ENCODE measurements at places on chromosomes 4 and X.

DNA sequence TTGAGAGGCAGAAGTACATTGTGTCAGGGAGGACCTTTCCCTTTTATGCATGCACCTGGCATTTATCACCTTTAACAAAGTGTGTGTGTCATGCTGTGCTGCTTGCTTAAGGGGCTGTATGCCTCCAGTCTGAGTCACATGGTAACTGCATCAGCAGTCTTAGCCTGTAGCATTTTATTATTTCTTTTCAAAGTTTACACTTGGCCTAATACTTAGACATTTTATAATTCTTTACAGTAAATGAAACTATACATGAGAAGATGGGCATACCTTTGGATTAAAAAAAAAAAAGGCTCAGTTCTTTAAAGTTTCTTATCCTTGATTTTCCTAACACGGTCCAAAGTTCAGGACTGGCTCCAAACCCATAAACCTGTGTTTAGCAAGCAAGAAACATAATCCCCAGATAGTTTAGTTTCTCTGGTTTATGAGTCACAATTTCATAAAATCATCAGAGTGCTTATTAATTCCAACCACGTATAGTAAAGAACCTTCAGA is 14.6 kb downstream of the NPNT start:
- DNase-seq = no peak

DNA sequence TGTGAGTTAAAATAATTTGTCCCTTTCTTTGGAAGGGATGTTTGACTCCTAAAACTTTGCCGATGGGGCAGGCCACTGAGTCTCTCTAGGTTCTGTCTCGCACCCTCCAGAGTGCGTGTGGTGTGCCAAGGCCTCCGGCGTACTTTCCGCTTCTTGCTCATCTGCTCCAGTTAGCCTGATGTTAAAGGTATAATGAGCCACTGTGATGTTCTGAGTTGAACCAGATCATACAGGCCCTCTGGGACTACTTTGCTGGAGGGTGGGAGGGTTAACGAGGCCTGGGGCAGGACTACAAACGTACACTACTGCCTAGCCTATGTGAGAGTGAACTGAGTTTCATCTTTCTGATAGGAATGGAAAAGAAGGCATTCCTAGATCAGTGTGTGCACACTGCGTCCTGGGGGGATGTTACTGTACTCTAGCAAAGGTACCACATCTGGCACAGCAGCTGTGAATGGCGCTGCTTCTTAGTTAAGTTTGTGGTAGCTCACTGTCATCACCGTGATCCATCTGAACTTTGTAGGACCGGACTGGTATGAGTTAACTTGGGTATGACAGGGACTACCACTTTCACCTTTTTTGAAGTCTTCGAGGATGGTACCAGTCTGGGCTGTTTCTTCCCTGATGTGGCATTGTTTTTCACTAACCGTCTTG is 60.2 kb downstream of the RGS12 start:
- DNase-seq = no peak

DNA sequence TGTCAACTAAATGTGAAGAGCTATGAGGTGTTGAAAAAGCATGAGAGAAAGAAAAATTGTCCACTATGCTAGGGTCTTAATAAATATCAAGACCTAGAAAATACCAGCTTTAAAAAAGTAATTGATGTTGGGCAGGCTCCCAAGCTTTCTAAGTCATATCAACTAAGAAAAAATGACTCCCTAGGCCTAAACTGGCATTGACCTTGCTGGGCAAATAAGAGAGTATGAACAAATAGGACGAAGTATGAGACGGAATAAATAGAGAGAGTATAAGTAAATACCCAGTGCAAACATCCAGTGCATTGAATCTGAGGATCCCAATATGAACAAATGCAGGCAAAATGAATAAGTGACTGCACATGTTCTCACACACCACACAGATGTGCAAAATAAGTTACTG is 3.2 kb downstream of the KDR start:
- DNase-seq = no peak

DNA sequence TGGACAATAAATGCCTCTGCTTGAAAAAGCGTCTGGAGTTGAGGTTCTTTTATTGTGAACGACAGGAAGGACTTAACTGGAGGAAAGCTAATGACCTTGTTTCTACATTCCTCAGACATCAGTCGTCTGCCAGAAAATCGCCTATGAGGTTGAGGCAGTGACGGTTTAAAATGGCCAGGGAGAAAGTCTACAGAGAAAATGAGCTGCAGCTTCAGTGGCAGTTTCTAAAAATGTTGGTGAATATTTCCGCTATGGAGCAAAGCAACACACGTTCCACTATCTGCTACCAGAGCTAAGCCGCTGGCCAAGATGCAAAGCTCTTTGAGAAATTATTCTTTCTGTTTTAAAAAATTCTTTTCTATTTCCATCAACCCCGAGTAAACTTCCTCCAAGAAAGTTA is 116.9 kb upstream of the GALNT7 start:
- no peak for DNase-seq

DNA sequence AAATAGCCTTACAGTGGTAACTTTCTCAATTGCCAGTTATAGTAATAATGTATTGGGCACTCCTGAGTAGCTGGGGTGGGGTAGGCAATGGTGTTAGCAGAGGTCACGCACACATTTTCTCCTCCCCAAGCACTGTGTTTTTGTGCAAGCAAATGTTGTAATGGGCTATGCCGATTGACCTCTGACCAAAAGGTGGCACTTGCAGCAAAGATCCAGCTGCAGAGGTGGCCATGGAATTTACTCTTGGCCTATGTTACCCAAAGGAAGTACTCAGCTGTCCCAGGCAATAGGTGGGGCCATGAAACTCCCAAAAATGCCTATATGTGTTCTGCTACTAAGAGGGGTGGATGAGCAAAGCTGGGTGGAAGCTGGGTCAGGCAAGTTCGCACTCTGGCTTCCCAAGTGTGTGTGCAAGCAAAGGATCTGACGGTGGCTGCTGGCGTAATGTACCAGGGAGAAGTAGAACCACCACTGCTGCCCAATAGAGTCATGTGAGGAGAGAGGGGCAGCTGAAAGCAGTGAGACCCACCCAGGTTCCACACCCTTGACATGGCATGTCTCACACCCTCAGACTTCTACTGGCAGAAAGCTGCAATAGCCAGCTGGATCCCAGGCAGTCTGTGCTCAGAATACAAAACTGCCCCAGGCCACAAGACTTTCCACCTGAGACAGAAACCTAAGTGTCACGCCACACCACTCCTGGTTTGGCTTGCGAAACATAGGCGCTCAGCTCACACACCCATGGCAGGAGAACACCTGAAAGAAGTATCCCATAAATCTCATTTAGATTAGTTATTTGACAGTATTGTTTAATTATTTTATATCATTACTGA is 353.3 kb upstream of the EMCN start:
- DNase-seq = no peak

- no peak for DNase-seq
These were observed 16.4 kb downstream of the CCKAR start for GRCh38 chr4:26473893-26474292.

- no peak for DNase-seq
These were observed 983.4 kb upstream of the ADGRL3 start for GRCh38 chr4:60216752-60217151.

- no peak for DNase-seq
These were observed 5.2 kb downstream of the APLN start for GRCh38 chrX:129649268-129650182.

- no peak for DNase-seq
These were observed 2.0 kb downstream of the C4orf51 start for GRCh38 chr4:145681956-145682355.

DNA sequence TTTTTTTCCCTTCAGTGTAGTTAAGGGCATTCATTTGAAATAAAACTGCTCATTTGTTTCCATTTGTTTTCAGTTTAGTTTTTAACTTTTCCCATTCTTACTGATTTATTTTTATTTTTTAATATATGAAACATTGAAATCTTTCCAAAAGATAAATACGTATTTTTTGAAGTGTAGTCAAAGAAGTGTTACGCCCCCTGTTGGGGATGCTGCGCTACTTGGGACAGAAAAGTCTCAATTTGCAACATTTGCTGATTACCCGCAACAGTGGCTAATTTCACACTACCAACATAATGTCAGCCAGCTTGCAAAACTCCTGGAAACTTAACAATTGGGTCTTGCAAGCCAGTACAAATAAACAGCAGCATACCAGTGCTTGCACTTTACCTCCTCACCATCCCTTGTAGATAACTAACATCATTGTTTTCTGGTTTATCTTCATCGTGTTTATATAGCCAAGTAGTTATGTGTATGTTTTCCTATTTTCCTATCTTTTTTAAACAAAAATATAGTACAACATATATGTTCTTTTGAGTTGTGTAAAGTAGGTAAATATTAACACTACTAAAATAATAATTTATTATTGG is 158.6 kb downstream of the STPG2 start:
- no peak for DNase-seq

- no peak for DNase-seq
These were observed 69.0 kb downstream of the LNX1 start for GRCh38 chr4:53522334-53522733.

- no peak for DNase-seq
These were observed 55.7 kb upstream of the SHISA3 start for GRCh38 chr4:42341518-42342026.

DNA sequence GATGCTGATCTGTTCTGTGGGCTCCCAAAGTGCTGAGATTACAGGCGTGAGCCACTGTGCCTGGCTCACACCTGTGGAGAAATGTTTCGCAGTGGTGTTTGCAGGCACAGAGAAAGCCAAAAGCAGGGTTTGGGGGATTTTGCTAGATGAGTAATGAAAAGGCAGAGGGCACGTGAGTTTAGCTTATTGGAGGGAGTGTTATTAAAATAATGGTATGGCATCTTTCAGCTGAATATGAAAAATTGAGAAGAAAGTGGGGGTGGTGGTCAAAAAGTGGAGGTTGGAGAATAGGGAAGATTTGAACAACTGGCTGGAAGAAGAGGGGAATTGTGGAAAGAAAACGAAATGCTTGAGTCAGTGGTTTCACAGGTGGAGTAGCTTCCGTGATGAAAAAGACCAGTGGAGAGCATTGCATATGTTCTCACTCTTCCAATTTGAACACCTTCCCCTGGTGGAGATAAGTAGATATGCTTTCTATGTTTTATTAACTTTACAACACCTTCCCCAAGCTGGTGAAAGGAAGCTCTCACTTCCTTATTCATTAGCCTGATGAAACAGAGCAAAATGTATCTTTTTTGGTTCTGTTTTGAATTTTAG is 1.1 kb upstream of the CHST7 start:
- no peak for DNase-seq

DNA sequence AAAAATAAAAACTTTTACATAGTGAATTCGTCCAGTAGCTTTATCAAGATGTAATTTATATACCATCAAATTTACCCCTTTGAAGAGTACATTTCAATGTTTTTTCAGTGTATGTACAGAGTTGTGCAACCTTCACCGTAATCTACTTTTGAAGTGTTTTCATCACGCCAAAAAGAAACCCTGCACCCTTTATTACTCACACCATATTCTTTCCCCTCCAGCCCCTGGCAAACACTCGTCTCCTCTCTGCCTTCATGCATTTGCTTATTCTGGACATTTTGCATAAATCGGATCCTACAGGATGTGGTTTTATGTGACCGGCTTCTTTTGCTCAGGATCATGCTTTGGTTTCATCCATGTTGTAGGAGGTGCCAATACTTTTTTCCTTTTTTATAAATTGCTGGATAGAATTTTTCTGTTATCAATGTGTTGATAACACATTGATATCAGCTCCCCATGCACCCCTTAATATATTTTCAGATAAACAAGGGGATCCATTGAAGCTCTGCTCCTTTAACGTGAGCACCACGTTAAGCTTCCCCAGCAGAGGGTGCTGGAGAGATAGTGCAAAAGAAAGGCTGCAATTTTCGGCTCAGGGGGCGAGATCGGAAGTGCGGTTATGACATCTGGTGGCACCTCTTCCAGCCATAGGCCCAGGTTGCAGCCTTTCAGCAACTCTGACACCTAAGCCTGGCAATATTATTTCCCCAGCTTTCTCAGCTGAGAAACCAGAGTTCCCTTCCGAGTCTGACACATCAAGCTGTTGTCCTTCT is 100.1 kb upstream of the VCX3B start:
- DNase-seq = no peak

DNA sequence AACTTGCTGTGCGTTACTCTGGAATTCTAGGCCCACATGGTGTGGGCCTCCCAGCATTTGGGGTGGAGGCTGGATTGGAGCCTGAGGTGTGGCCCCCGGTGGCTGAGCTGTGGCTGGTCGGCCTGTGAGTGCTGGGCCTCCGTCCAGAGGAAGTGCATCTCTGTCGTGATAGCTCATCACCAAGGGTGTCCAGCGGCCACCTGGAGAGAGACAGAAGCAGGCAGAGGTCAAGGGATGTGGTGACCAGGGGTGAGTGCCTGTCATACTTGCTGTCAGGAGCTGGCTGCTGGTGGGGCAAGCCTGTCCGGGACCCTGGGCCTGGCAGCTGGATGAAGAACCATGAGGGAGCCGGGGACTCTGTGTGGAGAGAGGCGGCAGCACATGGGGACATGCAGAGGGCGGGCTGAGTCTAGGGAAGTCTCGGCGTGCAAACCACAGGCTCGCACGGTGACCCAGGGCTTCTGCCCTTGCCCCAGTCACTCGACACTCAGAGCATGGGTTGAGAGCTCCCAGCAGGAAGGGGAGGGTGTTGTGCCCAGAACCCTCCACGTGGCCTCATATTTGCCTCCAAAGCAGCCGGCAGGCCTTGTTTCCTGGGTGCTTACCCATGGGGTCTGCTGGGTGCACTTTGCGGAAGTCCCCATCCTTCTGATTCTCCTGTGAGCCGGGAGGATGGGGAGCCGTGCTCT is 6.2 kb downstream of the SORCS2 start:
- DNase-seq = no peak

DNA sequence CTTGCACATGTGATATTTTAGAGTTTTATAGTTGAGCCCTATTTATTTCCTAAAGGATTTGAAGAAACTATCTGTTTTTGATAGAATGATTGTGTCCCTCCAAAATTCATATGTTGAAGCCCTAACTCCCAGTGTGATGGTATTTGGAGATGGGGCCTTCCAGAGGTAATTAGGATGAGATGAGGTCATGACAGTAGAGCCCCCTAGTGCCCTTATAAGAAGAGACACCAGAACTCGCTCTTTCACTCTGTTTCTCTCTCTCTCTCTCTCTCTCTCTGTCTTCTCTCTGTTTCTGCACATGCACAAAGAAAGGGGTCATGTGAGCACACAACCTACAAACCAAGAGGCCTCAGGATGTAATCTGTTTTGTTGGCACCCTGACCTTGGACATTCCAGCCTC is 921.9 kb upstream of the DIAPH2 start:
- DNase-seq = no peak

DNA sequence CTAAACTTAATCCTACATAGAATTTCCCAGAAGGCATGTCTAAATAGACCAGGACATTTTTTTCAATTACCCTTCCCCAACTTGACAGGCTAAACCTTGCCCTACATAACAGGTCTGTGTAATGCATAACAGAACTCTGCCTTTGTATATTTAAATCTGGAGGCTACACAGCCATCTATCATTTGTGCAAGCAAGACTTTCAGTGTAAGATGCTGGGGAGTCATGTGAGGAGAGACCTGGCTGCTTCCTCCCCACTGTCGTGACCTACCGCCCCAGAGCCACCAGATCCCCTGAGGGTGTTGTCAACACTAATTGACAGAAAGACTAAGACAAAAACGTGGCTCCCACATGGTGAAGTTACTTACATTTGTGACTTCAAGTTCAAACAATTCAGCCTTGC is 342.2 kb downstream of the PPARGC1A start:
- DNase-seq = no peak

Measured in stimulated activated CD8-positive, alpha-beta memory T cell treated with anti-CD3 and anti-CD28 coated beads, Interleukin-15, amount 100 ng/mL, for 4 hours (primary cell).